NCI-H1436 treated with DMSO at 0.1 percent for 48 hours (cell line): ENCODE measurements at places on chromosomes 12 and 14.

DNA sequence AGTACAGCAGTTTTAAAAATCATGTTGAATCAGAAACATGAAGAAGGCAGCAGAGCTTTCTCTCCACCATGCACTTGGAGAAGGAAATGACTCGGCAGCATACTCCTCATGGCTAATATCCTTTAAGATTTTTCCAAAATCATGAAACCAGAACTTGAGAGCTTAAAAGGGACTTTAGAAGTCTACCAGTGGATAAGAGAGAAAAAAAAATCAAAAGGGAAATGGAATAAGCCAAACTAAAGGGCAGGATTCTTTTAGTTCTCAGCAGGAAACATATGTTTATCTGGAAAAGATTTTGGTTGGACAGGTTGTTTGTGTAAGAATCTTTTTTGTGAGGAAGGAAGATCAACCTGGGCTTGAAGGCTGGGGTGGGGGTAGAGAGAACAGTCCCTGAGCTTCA is 111.8 kb downstream of the PRKCH start:
- DNase-seq = no peak

- DNase-seq = no peak
These were observed 29.8 kb upstream of the C14orf180 start for GRCh38 chr14:104549536-104550339.

- DNase-seq = no peak
These were observed 40.6 kb downstream of the ANO2 start for GRCh38 chr12:5904441-5904840.

GRCh38 chr14:70350078-70350477 is 9.4 kb downstream of the COX16 start:
- no peak for DNase-seq

DNA sequence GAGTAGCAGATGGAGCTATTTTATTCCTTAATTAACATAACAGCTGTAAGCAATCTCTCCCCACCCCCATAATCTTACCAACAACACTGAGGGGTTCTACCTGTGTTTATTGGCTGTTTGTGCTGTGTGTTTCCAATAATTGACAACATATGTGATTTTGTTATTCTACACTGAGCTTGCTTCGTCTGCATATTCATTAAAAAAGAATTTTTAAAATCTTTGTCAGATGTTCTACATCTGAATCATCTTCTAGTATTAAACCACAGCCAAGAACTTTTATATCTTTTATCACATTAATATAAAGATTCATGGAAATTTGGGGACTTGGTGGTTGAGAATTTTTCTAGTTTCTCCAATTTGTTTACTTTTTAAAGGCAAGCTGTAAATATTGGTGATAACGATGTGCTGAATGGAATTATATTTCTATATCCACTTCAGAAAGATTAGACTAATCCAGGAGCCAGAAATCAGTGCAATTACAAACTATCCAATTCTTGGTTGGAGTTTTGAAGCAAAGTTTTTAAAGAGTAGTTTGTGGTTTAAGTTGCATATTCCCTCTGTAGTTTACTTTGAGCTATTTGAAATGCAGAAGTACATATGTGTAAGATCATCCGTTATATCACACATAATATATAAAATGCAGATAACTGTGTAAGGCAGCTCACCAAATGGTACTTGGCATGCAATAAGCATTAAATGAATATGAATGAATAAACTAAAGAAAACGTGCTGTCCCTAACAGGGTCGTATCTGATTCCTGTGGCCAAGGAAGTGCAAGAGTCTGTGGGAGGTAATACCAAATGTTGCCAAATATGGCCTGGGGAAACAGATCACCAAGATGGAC is 206.9 kb downstream of the PELI2 start:
- no peak for DNase-seq

GRCh38 chr12:39102474-39103209 is 197.3 kb upstream of the CPNE8 start:
- DNase-seq = no peak

DNA sequence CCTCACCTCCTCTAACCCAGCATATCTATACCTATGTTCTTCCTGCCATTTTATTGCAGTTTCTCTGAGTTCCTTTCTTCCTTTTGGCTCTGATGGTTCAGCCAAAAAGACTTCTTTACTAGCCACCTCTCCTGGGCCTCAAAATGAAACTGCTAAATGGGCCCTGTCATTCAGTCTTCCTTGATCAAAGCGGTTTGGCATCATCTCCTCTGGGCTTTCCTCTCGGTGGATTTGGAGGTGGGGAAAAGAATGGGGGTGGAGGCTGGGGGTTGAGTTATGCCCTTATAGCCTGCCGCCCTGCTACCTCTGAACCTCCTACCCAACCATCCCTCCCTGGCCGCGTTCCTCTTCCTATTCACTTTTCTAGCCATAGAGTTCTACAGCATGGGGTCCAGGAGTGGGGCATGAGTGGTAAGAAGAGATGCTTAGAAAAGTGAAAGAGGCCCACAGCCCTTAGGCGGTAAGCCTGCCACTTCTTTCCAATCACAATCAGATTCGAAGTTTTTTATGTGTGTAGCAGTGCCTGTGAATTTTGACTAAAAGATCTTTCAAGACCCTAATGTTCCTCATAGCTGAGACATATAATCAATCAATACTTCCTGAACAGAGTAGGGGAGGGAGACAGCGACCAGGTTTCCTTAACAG is 2.5 kb downstream of the AJUBA start:
- no peak for DNase-seq

DNA sequence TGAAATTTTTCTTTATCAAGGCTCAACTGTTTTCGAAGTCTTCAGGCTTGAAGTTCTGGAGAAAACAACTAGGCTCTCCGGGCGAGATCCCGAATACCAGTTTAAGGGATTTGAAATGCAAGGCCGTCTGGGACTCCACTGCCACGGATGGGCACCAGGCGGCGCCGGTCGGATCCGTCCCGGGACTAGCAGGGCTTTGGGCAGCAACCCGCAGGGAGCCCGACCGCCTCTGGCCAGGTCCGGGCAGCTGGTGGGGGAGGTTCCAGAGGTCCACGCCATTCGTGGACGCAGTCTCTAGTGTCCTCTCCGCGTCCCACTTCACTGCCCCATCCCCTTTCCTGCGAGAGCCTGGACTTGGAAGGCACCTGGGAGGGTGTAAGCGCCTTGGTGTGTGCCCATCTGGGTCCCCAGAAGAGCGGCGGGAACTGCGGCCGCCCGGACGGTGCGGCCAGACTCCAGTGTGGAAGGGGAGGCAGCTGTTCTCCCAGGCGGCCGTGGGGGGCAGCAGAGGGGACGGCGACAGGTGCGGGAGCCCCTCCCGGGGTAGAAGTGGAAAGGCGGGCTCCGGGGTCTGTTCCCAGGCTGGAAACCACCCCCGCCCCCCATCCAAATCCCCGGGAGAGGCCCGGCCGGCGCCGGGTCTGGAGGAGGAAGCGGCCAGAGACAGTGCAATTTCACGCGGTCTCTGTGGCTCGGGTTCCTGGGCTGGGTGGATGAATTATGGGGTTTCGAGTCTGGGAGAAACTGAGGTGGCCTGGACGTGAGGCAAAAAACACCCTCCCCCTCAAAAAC is 838 bp upstream of the ERBB3 start:
- no peak for DNase-seq

DNA sequence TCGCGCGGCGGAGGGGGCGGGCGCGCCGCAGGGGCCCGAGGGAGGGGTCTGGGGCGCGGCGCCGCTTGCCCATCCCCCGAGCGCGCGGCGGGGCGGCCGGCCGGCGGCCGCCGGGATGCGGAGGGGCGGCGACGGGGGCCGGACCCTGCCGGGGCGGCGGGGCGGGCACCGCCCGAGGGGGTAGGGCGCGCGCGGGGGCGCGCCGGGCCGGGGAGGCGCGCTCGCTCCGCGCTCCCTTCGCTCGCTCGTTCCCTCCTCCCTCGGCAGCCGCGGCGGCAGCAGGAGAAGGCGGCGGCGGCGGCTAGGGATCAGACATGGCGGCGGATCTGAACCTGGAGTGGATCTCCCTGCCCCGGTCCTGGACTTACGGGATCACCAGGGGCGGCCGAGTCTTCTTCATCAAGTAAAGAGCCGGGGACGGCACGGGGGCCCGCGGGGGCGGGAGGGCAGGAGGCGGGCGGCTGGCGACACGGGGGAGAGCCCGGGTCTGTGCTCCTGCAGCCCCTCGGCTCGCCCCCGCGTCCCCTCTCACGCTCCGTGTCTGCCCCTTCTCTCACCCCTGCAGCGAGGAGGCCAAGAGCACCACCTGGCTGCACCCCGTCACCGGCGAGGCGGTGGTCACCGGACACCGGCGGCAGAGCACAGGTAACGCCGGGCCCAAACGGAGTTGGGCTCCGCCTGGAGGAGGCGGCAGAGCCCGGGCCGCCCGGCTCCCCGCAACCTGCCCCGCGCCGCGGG is at the start of gene PLEKHA5:
Gene PLEKHA5, plus strand, starts transcription at position 248 of the 738 bp plus-strand sequence. Its CDS starts 67 bp downstream, at position 315.
- no peak for DNase-seq

DNA sequence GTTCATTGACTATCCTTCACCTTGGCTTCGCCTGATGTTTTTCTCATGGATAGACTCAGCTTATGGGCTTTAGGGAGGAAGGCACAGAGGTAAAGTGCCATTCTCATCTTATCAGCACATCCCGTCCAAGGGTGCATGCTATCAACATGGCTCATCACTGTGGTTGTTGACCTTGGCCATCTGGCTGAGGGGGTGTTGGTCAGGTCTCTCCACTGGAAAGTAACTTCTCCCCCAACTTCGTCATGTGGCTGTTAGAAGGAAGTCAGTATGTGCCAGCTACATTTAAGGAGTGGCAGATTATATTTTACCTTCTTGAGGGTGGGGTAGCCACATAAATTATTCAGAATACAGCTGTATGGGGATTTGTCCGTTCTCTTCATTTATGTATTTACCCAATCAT is 68.9 kb downstream of the EML1 start:
- no peak for DNase-seq

- no peak for DNase-seq
These were observed 21.8 kb upstream of the EGLN3 start for GRCh38 chr14:33972583-33973081.

DNA sequence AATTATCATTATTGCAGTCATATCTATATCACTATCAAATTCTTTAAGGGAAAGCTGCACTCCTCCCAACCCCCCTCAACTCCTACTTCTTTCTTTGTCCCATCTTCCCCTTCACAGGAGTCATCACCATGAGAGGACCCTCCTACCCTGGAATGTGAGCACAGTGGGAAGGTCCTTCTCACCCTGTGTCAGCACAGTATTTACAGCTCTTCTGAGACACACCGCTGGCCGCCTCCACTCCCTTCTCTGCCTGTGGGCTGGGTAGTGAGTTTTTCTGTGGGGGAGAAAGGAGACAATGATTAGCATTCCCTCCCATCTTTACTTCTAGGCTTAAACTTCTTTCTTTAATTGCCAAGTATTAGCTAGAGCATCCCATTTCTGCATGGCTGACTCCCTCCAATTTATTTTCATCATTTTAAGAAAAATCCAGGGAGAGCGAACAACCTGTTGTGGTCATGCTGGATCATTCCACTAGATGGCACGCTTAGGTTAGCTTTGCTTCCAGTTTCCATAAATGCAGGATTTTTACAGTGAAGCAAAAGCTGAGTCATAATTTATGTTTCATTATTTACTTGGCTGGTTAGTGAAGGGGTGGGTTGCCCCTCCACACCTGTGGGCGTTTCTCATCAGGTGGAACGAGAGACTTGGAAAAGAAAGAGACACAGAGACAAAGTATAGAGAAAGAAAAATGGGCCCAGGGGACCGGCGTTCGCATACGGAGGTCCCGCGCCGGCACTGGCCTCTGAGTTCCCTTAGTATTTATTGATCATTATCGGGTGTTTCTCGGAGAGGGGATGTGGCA is 188.5 kb downstream of the ALX1 start:
- DNase-seq = no peak

GRCh38 chr12:56120158-56120846 is 2.2 kb downstream of the ZC3H10 start:
- DNase-seq = no peak

- DNase-seq = no peak
These were observed 925 bp upstream of the GLI1 start for GRCh38 chr12:57458665-57459054.

- DNase-seq = no peak
These were observed 201.9 kb downstream of the PHETA1 start for GRCh38 chr12:111166779-111167540.

GRCh38 chr12:65605019-65605418 is 219.3 kb upstream of the HMGA2 start:
- no peak for DNase-seq

- no peak for DNase-seq
These were observed 18.8 kb downstream of the SOCS2 start for GRCh38 chr12:93591137-93591868.

- no peak for DNase-seq
These were observed 16.4 kb upstream of the MIA2 start for GRCh38 chr14:39217214-39217879.

DNA sequence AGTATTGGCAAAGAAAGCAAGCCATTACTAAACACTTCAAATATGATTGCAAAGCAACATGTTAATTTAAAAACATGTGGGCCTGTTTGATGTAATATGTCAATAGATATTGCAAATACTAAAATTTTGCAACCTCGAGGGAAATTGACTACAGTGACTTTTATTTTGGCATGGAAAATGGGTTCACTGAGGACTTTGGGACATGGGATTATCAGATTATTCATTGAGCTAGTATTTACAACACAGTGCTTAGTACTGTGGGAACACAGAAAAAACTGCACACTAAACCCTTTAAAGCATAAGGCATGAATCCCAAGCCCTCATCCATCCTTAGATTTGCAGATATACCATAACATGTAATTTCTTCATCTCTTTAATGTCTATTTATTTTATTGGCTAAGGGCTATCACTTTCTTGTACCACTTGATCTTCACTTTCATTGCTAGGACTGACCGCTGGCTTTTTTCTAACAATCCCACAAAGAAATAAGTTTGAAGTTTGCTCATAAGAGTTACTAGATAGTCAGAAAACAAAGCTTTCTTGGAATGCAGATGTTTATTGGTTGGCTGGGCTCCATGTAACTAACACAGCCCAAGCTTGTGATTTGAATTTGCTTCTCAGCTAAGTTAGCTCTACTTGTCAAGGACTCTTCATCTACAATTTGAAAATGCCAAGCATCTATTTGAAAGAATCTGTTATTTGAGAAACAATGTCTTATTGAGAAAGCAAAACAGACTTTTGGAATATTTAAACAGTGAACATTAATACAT is 48.7 kb downstream of the PPFIBP1 start:
- no peak for DNase-seq

DNA sequence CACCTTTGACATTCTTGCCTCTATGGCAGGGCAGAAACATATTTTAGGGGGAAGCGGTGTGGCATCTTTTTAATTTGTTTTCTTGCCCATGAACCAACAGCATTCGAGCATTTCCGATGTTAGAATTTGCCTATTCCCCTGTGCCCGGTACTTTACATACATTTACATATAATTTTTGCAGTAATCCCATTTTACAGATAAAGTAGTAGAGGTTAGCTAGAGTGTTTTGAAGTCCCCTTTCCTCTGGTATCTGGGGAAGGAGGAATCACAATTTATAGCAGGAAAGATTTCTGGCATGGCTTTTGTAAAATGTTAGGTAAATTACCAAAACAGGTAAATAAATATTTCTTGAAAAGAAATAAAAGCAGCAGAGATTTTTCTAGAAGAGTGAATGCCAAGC is 1.6 kb downstream of the BORCS5 start:
- DNase-seq = no peak

DNA sequence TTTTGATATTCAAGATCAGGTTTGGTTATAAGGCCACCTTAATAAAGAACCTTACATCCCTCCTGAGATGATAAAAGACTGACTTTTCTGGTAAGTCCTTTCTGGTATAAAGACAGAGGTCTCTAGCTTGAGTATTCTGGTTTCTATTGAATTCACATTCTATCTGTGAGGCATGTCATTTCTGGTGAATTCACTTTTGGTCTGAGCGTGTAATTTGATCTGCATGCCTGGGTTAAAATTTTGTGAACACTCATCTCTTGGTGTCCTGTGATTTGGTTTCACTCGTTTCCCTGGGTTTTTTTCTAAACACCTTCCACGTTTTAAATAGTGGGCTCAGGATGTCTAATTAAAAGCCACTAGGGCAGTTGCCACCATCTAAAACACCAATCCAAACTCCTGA is 12.2 kb downstream of the EIF5 start:
- DNase-seq = no peak
